Prostate gland (tissue), 2 donors: ENCODE measurements at places on chromosomes 2 and 18. TPM values are rescaled to one million over a fixed set of nuclear protein-coding genes. Genes with fewer than 3 reads are reported as not detected.

DNA sequence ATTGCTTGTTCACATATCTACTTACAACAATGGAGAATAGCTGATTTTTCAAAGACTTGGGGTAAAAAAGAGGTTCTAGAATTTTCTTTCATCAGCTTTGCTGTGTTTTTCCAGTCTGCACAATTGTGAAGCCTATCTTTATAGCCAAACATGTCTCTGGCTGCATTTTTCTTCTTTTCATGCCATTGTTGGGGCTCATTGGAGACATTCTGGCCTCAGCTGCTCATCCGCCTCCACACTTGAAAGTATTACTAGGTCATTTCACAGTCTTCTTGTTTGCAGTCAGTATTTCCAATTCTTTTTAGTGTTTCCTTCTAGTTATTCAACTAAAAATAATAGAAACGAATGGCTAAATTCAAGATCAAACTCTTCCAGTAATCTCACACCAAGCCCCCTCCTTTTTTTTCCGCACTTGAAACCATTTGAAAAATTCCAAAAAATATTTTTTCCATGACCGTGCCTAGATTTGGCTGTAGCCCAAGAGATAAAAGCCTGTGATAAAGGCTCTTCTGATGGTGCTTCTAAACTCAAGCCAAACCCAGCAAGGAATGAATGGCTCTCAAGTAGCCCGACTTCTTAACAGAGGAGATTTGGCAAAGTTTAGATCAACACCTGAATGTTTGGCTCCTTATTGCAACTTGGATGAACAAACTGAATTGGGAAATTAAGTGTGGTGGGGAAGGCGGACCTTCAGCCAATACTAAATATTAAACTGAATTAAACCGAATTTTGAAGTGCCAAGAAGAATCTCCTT lies 103.4 kb downstream of the NRP2 start:
- no peak overlapping the region for H3K4me3 ChIP-seq
- no peaks in the 10 kb centered on the region for H3K27me3 ChIP-seq
- no peak for DNase-seq
- H3K36me3 ChIP-seq: no peaks in the 10 kb centered on the region

Gene CNGA3
- total RNA-seq: 1.1 TPM

Gene SRD5A2
- 8.5 TPM for total RNA-seq

Gene SCN7A
- total RNA-seq: 6.3 TPM

Gene SATB2
- 5.2 TPM for total RNA-seq
